Dermis blood vessel endothelial cell (primary cell): ENCODE measurements at places on chromosomes 1 and 21. TPM values are rescaled to one million over a fixed set of nuclear protein-coding genes. Genes with fewer than 3 reads are reported as not detected.

DNA sequence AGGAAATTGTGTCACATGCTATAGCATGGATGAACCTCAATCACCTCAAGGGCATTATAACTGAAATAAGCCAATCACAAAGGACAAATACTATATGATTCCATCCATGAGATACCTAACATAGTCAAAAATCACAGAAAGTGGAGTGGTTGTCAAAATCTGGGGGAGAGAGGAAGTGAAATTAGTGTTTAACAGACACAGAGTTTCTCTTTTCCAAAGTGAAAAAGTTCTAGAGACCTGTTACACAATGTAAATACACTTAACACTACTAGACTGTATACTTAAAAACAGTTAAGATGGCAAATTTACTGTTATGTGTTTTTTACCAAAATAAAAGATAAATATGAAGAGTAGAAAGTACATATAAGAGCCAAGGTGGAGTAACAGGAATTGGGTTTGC is 31.8 kb downstream of the ZNF644 start:
- no peak for DNase-seq

Gene ANGPTL7
- total RNA-seq: not detected in 2 replicates

DNA sequence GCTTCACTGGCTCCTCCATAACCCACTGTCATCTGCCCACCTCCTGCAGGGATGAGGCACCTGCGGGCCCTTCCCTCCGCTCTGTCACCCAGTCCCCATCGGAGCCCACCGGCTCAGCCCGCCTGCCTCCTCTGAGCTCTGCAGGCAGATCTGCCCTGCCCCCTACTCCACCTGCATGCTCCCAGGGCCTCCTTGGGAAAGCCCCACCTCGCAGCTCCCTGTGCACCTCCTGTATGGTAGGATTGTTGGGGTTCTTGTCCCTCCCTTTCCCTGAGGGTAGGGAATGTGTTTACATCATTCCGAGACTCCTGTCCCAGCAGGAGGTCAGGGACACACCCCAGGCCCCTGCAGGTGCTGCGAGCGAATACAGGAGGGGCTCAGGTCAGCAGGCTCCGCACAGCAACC is 50.5 kb downstream of the SIK1 start:
- DNase-seq: no peak

DNA sequence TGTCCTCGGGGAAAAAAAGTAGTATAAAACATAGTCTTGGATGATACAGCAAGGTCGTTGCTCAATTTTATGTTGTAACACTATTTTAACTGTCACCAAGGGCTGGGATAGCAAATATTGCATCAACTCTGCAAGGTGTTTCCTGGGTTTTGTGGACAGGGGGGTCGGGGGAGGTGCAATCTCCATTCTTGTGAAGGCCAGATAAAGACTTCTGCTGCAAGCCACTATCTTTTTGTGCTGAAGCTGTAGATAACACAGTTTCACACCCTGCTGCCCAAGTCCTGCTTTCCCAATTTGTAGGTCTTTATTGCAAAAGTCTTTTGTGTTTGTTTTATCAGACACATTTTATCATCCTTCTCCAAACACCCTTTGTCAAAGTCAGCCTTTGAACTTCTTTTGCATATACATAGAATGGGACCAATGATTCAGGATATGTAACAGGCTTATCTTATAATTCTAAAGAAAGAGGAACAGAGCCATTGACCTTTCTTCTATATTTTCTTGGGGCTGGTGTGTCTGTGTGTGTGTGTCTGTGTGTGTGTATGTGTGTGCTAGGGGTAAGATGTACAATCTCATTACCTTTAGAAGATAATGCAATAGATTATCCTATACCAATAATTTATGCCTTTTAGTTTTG is 140.6 kb downstream of the RUNX1 start:
- DNase-seq: no peak

Gene GBP7
- total RNA-seq: not detected in 2 replicates

DNA sequence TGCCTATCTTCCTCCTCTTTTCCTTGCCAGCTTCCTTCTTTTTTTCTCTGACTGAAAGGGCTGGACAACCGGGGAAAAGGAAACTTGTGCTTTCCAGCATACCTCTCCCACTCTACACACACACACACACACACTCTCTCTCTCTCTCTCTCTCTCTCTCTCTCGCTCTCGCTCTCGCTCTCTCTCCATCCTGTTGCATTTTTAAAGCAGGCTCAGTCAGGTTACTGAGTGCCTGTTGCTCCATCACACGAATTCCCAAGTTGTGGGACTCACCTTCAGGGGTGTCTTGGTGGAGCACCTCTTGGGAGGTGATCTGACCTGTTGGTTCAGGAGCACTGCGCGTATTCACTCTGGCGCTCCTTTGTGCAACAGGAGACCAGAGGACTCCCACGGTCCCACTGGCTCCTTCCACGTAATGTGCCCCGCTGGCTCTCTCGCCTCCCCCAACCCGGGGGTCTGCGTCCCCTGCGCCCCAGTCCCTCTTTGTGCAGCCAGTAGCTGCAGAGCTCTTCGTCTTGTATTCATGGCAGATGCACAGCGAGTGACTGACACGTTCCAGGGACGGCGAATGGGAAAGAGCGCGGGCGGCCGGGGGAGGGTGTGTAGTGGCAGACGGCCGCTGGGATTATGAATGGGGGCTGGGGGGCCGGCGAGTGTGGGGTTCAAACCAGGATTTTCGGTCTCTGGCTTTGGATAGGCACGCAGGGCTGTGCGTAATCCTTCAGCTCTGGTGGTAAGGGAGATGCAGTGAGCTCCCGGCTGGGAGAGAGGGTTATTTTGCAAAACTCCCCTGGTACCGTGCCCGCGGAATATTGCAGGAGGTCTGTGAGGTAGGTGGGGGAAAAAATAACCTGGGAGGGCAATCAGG is 660 bp upstream of the PDE4B start:
- DNase-seq: peak; percentile 9

DNA sequence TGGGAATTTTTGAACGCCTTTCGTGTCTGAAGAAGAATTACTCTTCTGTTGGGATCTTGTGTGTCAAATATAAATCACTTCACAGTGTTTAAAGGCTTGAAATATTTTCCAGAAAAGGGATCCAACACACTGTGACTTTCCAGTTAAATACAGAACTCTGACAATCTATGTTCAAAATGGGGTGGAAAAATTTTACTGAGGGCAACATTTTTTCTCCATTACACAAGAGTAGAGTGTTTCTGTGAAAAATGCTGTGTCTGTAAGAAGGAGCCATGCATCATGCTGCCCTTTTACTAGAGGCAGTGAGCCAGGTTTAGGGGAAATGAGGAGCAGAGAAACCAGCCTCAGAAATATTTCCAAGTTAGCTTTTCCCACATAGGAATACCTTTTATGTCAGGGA is 86.5 kb downstream of the VPS13D start:
- no peak for DNase-seq

Gene ACOT7
- total RNA-seq: 17.5 and 33.7 TPM in 2 replicates

- no peak for DNase-seq
Measured at GRCh38 chr1:167564612-167565270, 11.2 kb upstream of the CREG1 start.

GRCh38 chr1:68917456-68917855 is 420.6 kb upstream of the DEPDC1 start:
- DNase-seq: no peak

Gene USP21
- 5.4 and 12.8 TPM in 2 replicates for total RNA-seq

DNA sequence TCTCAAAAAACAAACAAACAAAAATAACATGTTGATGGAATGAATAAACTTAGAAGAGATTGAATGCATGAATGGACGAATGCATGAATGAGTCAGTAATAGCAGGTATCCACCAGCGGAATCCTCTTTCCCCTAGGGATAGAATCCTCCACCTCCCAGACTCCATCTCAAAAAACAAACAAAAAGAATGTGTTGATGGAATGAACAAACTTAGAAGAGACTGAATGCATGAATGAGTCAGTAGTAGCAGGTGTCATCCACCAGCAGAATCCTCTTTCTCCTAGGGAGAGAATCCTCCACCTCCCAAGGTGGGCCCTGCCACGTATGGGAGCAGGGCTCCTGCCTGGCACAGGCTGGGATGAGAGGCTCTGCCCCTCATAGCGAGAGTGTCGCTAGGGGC is 26.8 kb upstream of the RNF19B start:
- DNase-seq: no peak

- peak; percentile 49 for DNase-seq
Measured at GRCh38 chr1:67888216-67889106, 55.2 kb upstream of the GNG12 start.

Gene GUK1
- total RNA-seq: 471 and 724 TPM in 2 replicates

DNA sequence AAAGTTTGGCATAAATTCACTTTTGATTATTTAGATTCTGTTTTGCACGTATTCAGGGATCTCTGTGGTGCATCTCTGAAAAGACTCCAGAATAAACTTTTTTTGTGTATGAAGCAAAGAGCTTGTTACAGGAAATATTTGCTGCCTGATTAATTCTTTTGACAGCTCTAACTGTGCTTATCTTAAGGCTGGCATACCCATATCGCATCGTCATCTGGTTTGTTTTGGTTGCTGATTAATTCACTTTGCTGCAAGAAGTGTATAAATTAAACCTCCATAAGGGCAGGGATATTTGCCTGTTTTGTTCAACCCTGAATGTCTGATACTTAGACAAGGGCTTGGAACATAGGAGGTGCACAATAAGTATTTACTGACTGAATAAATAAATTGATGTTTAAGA is 17.5 kb upstream of the DUSP10 start:
- DNase-seq: peak; percentile 24
